ENCODE measurements at places on chromosomes 5 and 9.

- no peak for DNase-seq
These were observed 14.7 kb upstream of the CCIN start for GRCh38 chr9:36154331-36154952.

DNA sequence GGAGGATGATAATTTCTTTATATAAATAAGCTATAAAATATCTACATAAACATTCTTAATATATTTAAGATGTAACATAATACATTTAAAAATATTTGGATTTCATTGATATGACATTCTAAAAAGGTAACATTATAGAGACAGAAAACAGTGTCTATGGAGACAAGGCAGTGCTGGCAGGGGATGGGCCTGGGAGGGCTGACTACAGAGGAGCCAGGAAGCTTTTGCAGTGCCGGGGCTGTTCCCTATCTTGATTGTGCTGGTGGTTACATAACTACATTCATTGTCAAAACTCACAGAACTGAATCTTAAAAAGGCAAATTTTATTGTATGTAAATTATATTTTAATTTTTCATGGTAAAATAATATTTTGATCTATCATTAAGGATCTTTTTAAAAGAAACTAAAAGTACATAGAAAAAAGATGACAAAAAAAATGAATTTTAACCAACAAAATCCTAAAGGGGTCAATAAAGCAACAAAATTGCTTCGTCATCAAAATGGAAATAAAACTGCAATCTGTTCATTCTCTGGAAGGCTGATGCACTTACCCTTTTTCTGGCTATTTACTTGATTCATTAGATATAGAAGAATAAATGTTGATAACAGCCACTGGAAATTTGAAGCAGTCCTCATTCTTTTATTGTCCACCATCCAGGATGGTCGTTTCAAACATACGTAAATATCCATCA, 26.3 kb downstream of the LIFR start:
- DNase-seq = no peak

DNA sequence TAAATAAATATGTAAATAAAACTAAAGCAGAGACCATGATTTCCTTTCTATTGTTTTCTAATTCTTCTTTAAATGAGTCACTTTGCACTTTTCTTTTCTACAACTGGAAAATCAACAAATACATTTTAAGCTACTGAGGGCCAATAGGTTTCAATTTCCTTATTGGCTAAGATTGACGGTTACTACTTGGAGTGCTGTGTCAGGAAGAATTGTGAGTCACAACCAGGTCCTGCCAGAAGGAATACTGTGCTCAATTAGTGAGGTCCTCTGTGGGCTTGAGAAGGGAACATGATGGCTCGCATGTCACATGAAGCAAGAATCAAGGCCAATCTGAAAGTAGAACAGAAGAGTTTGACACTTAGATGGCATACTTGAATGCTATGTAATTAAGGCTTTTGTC, 110.8 kb downstream of the HMHB1 start:
- no peak for DNase-seq

- DNase-seq = no peak
These were observed 360.9 kb upstream of the DAP start for GRCh38 chr5:11121885-11122284.

GRCh38 chr9:95087659-95088242, 229.8 kb downstream of the FANCC start:
- no peak for DNase-seq

DNA sequence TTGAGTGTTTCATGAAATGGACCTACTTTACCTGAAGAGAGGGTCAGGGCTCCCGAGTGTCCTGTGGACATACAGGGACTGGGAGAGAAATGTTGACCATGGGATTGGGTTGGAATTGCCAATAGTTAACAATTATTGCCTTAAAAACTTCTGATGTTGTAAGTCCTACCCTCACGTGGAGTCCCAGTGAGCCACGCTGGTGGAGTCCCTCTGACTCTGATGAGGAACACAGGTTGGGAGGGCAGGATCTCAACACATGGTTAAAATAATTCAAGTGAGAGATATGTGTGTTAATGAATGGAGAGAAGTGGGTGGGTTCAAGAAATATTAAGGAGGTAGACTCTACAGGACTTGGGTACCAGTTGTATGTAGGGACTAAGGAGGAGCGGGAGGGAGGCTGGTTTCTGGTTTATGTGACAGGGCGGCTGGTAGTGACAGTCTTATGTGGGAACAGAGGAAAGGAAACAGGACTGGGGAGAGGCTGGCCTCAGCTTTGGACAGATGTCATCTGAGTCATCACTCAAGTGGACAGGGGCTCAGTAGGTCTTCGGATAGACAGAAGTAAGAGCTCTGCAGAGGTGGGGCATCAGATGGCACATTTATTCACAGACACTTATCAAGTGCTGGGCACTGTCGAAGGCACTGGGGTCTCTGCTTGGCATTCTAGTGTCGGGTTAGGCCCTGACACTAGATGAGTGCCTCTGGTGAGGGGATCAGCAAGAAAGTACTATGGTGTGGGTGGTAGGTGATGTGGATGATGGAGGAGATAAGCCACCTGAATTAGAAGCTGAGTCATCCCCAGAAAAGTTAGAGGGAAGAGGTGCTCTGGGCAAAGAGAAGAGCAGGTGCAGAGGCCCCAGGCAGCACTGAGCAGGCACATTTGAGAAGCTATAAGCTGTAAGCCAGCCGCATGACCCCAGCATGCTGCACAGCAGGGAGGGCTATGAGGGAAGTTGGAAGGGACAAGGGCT, 27.2 kb downstream of the MAML1 start:
- no peak for DNase-seq
